ENCODE measurements at places on chromosomes 12 and 14.

GRCh38 chr12:55760663-55761062 lies 17.7 kb downstream of the GDF11 start:
- DNase-seq = no peak

DNA sequence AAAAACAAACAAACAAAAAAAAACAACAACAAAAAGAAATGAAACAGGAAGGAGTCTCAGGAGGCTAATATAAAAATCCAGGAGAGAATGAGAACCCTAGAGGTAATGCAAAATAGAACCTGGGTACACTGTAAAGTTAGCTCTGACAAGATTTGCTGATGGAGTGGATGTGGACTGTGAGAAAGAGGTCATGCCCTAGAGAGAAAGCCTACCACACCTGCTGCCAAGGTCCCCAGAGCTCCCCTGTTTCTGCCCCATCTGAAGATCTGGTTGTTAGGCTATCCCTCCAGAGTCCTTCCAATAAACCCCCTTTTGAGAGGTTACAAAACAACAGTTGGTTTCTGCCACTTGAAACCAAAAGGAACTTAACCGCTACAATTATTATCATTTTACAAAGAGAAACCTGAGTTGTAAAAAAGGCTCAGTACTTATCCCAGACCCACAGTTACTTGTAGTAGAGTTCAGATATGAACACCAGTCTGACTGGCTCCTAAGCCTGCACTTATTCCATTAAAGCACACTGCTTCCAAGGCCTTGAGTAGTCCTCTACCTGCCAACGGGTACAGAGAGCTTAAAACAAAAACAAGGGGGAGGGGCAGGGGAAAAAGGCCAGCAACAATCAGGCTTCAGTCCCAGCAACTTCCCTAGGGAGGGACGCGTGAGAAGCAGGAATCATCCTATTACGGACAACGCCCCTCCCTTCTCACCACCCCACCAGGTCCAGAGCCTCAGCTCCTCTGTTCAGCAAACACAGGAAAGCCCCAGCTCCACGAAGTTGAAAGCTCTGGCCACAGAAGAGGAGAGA lies 27.7 kb downstream of the PPP1R13B start:
- no peak for DNase-seq

DNA sequence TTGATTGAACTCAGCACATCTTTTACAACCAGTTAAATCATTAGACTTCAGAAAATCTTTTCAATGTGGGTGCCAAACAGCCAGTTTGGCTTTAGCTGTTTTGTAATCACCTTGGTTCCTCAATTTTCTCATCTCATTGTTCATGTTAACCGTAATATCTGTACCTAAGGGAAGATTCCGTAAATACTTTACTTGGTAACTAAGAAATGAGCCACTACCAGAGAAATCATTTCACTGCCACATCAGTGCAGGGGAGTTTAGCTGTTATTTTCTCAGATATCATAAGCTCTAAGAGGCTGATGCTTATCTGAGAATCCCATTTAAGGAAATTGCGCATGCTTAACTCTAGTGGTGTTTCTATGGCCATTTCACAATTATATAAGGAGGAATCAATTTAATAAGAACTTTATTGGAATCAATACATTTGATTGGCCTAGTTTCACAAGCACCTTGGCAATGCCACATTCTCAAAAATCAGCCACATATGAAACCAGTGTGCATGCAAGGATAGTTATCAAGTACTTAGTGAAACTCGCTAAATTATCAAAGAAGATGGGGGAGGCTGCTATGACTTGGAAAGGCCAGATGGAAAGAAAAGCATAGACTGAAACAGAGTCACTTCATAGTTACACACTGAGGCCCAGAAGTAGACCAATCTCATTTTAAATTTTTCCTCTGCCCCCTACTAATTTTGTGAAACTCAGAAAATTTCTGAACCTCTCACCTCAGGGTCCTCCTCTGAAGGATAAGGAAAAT lies 28.1 kb upstream of the IL22 start:
- DNase-seq = no peak

DNA sequence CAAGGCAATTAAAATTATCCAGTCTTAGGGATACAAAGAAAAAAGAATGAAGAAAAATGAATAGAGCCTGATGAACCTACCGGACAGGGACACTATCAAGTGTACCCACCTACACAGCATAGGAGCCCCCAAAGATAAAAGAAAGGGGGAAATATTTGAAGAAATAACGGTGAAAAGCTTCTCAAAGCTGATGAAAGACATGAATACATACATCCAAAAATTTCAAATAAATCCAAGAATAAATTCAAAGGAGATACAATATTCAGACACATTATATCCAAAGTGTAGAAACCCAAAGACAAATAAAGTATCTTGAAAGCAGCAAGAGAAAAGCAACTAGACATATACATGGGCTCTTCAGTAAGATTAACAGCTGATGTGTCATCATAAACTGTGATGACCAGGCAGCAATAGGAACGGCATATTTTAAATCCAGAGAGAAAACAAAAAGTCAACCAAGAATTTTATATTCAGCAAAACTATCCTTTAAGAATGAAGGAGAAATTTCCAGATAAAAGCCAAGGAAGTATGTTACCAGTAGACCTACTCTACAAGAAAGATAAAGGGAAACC lies 56.0 kb downstream of the CDK17 start:
- no peak for DNase-seq

GRCh38 chr12:51753980-51754675 lies 94.4 kb downstream of the FIGNL2 start:
- no peak for DNase-seq

DNA sequence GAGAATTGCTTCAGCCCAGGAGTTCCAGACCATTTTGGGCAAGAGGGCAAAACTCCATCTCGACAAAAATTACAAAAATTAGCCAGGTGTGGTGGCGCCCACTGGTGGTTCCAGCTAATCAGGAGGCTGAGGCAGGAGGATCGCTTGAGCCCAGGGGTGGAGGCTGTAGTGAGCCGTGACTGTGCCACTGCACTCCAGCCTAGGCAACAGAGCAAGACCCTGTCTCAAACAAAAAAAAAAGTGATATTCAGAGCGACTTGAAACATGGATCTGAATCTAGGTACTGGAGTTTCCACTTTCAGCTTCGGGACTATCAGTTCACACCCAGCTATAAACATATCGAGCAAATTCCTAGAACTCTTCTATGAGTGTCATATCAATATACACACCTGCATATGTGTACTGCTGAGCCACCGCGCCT lies 16.3 kb upstream of the RNF34 start:
- no peak for DNase-seq

GRCh38 chr14:68679746-68680467 lies 113.0 kb downstream of the ZFP36L1 start:
- DNase-seq = no peak

DNA sequence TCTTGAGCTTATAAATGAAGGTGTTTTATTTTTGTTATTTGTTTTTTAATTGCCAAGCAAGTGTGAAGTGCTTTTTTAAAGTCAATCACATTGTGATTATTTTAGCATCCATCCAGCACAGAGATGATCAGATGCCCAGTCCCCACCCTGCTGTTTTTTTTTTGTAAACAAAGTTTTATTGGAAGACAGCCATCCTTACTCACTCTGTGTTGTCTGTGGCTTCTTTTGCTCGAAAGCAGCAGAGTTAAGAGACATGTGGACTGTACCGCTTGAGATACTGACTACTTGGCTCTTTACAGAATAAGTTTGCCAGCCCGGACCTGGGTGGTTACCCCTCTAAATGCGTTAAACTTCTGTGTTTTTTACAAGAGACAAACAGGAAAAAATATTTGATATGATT lies 30.9 kb upstream of the AMN start:
- no peak for DNase-seq

GRCh38 chr14:95038521-95039250 lies 118.6 kb downstream of the DICER1 start:
- DNase-seq = no peak

GRCh38 chr12:34347367-34347766 lies 325.1 kb downstream of the ALG10 start:
- DNase-seq = peak; percentile 35

- DNase-seq = no peak
Measured at GRCh38 chr14:68759017-68759560, 33.8 kb downstream of the ZFP36L1 start.

GRCh38 chr14:57869617-57870016 lies 3.7 kb upstream of the SLC35F4 start:
- DNase-seq = no peak

- no peak for DNase-seq
Measured at GRCh38 chr12:88092771-88093170, 49.1 kb downstream of the CEP290 start.

Measured in NCI-H748 treated with DMSO at 0.1 percent for 48 hours (cell line).